ENCODE measurements at places on chromosomes 16 and 17.

DNA sequence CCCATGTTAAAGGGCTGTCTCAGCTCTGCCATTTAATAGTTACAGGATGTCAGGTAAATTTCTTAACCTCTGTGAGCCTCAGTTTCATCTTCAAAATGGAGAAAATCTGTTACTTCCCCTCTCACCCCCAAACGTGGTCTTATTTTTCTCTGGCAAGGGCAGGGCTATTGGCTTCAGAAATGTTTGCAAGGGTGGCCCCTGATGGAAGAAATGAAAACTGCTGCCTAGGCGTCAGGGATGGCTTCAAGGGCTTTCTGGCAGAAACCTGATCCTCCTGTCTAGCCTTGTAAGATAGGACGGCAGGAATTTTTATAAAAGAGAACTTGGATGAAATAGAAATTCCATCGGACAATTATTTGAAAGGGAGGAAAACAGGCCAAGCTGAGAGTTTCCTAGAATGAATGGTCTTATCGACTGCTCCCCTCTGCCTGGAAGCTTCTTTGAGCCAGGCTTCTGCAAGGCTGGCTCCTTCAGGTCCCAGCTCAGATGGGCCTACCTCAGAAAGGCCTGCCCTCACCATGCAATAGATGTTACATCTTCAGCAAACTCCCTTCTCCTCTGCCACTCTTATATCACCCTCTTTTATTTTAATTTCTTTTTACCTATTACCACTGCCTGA, 43.0 kb upstream of the TANGO6 start:
- no peak for DNase-seq

- no peak for DNase-seq
These were observed 176.0 kb upstream of the RPL38 start for GRCh38 chr17:74027444-74027843.

- no peak for DNase-seq
These were observed 16.6 kb upstream of the MPRIP start for GRCh38 chr17:17025621-17026020.

DNA sequence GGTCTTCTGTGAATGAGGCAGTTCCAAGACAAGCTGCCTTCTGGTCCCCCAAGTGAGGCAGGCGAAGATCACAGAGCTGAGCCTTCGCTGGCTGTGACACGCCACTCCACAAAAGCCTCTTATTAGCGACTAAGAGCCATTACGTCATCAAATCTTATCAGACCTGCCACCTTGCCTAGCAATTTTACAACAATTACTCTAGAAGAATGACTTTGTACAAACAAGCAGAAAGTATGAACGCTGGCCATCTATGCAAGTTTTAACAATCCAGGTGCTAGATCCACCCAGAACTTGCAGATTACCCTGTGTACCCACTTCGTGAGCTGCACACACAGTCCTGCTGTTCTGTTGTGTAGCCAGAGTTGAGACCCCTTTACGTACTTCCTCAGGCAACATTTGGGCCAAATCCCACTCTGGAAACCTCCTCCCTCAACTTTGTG, 3.8 kb upstream of the ICAM2 start:
- no peak for DNase-seq

GRCh38 chr16:28846933-28847273, 755 bp upstream of the TUFM start:
- no peak for DNase-seq

DNA sequence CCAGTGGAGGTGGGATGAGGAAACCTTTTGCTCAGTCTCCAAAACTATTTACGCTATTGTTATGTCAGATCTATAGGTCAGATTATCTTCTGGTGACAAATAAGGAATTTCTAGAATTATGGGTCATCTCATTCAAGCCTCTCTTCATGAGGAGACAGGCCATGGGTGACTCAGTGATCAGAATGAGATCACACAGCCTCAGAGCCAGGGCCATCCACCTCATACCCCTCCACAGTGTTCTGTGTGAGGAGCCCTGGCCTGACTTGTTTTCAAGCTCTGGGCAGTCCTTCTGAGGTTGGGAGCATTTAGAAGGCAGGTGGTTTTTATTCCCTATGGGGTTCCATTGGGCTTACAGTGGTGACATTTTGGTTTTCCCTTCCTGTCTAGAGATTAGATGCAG, 26.5 kb downstream of the YPEL2 start:
- no peak for DNase-seq

GRCh38 chr17:59406808-59407381, 75.4 kb downstream of the YPEL2 start:
- no peak for DNase-seq

GRCh38 chr16:80580109-80580832, 39.5 kb downstream of the DYNLRB2 start:
- DNase-seq, result peak; percentile 28

DNA sequence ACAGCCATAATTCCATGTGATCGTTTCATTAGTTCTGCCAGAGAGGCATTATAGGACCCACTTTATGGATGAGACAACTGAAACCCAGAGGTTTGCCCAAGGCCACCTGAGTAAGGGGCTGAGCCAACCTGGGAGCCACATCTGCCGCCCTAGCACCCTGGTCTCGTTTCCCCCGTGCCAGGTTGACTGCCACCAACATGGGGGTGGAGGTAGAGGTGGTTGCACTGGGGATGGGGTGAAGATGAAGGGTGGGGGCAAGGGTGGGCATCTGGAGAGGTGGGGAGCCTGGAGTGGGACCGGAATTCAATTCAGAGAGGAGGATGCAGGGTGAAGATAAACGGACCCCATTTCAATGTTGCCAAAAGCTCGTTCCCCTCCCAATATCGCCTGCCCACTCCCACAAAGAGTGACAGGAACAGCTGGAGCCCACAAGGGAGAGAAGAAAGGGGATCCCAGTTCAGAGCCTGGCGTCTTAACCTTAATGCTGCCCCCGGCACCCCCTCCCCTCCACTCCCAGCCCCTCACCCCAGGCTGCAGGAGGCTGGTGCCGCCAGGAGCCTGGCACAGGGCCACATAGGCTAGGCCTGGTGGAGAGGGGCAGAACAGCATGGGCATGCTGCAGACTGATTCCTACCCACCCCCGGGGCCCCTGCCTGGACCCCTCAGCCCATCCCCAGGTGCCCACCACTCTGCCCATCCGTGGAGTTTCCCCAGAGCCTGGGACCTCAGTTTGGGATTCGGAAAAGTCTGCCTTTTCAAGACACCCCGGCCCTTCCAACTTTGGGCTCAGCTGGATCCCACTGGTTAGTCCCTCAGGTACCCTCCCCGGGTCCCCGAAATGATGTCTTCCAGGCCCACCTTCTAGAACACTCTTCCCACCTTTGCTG, 29.6 kb downstream of the NGFR start:
- no peak for DNase-seq

GRCh38 chr17:46152423-46152822, 40.8 kb downstream of the KANSL1 start:
- no peak for DNase-seq

GRCh38 chr16:25083065-25083464, 28.5 kb upstream of the LCMT1 start:
- no peak for DNase-seq

GRCh38 chr17:2239882-2240430, 63.6 kb downstream of the SMG6 start:
- no peak for DNase-seq
